ENCODE measurements at places on chromosomes 3 and 15.

- DNase-seq: no peak
Observed at GRCh38 chr3:15959434-15959811, 161.6 kb upstream of the ANKRD28 start.

GRCh38 chr3:47766186-47766585 lies 15.5 kb downstream of the SMARCC1 start:
- DNase-seq: no peak

DNA sequence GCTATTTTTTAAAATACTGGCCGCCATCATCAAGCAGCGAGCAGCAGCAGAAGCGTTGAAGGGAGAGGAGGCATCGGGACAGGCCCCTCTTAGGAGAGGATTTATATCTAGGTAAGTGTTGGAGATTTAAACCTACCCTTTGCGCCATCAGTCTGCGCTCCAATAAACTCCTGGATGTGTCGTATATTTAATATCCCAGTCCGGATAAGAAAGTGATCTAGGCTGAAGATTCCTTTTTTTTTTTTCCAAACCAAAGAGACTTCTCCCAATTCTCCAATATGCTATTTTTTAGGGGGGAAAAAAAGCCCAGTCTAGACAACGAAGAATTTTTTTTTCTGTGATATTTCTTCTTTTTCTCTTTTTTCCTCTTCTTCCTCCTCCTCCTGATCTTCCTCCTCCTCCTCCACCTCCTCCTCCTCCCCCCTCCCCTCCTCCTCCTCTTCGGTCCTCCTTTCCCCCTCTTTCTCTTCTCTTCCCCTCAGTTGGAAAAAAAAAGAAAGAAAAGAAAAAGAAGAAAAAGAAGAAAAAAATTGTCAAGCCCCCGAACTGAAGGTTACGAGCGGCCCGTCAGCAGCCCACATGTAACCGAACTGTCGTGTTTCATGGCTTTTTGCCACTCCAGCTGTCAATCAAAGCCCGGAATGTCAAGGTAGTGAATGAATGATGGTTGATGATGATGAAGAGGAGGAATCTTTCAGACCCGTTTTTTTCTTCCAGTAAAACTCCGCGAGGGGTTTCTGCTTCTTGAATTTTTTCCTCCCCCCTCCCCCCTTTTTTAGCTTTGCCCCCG lies 835 bp downstream of the MEIS2 start:
- DNase-seq: no peak

DNA sequence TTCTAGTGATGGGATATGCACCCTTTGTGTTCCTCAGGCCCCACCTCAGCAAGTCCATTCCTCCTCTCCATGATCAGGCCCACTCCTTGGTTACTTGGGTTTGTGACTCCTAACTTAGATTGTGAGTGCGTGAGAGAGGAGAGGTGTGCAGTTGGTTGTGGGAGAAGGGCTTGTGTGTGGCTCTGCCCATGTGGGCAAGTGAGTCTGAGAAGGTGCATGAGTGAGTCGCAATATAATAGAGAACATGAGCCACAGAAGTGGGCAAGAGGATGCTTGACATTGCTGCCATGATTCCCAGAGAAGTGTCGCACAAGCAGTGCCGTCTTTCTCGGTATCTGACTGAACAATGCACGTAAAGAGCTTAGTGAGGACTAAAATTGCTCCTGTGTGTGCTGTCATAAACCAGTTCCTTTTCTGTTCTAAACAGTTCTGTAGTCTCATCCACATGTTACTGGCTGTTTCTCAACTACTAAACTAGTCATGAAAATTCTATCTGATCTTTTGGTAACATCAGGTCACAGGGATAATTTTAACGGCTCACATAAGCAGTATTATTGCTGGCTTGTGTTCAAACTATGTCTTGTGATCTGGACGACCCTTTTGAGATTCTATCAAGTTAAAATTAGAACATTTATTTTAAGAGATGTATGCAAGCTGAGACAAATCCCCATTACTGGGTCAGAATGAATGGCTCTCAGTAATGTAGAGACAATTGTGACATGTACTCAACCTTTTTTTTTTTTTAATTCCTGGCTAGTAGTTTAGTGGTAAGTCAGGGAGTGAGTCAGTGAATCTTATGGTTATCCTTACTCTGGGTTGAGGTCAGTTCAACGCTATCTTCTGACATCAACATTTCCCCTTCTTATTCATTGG lies 25.6 kb downstream of the GYG1 start:
- DNase-seq: no peak

GRCh38 chr3:31934018-31934417 lies 47.0 kb downstream of the OSBPL10 start:
- no peak for DNase-seq

DNA sequence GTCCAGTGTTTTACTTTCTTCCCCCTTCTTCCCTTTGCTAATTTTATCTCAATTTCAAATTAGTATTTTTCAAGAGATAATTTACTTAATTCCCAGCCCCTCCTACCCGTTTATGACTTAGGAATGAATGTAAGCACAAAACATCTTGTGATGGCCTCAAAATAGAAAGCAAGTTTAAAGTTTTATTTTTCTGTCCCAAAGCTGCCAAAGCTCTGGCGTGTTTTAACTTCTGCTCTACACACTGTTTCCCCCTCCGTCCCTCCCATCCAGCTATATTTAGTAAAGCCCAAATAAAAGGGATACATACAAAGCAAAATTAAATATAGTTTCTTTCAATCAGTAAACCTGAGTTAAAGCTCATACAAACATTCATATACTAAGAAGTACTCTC lies 59.9 kb downstream of the IGF2BP2 start:
- DNase-seq: no peak

DNA sequence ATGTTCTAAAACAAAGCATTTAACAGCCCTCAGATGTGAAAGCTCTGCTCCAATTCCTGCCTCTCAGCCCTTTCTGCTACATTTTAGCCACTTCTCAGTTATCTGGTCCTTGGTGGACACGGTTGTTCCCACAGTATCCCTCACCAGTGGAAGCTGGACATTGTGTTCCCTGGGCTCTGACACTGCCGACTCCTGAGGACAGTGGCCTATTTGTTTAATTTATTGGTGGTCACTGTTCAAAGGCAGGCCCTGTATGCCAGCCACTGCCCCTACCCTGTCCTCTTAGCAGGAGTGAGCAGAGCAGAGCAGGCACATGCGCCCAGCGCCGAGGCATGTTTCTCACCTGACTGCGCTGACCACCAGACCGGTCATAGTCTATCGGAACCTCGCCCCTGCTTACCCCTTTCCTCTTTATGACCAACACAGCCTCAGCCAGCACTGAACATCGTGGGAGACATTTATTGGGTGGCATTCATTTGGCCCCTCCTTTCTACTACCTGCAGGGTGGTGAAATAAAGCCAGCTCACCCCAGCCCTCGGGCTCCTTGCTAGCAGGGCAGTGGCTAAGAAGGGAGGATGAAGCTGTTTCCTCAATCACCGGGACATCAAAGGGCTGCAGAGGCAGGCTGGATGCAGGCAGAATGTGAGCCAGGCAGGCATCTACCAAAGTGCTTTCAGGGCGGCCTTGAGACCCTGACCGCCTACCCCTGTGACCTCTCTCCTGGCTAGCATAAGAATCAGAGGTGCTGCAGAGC lies 54.3 kb upstream of the HACD2 start:
- no peak for DNase-seq

GRCh38 chr3:8183627-8184026 lies 318.0 kb upstream of the LMCD1 start:
- DNase-seq: no peak

DNA sequence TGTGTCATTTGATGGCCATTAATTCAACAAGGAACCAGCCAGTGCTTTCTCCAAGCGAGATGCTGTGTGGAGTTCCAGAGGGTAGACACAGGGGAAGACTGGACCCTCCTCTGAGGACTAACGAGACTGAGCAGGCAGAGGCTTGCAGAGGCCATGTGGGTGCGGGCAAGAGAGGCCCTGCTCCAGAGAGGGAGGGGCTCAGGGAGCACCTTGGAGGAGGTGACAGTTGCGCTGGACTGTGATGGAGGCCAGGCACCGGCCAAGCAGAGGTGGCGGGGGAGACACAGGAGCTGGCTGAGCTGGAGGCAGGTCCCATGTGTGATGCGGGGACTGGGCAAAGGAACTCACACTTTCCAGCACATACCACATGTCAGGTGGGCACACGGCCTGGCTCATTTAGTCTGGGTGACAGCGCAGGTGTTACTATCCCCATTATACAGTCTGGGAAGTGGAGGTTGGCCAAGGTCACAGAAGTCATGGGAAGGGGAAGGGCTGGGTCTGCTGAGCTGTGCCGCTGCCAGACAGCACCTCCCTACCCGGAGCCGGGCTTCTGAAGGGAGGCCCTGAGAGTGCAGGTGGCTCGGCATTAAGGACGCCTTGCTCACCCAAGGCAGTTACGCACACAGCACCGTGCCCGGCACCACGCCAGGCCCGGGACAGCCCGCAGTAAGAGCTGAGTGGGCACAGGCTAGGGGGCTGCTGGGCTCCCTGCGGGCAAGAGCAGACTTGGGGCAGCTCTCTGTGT lies 3.7 kb downstream of the MELTF start:
- DNase-seq: no peak

DNA sequence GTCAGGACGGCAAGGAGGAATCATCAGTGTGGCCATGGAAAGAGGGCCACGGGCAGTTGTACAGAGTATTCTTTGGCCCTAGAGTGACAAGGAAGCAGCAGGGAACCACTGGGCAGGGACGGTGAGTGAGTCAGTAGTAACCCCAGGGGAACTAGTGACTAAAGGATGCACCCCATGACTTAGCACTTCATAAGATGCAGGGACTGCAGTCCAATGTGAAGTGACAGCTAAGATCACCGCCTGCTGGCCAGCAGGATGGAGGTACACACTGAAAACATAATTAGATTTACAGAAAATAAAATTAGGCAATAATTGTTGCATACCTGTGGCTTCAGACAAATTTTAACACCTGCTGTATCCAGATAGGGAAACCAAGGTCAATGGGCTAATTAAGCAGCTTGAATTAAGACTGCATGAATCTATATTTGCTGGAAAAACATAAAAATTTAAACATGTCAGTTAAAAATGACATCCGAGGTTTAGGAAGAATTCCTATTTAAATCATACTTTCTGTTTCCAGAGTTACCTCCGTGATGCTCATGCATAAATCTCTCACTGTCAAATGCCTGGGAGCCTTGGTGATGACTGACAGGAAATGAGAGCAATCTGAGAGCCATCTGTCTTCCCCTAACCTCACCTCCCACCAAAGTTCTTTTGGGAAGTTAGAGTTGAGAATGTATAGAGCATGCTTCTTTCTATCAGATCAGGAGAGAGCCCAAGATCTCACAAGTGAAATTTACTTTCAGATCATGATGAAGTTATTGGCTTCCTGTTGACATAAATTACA lies 56.5 kb downstream of the DCLK3 start:
- DNase-seq: no peak

DNA sequence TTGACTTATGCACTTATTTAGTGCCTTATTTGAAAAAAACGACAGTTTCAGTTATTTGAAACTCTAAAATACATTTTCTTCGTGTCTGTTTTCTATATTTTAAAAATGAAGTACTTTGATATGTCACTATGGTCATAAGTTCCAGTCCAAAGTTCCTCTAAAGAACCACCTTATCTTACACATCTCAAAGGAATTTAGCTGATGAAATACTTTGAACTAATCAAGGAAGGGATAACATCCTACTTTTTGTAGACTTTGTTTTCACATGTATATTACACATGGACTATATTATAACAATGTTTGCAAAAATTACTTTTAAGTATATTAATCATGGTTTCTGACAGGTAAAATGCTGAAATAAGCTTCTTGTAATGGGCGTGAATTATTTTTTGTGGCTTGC lies 265.8 kb upstream of the ZNF717 start:
- no peak for DNase-seq

GRCh38 chr15:27865926-27866325 lies 233.2 kb downstream of the OCA2 start:
- DNase-seq: no peak

DNA sequence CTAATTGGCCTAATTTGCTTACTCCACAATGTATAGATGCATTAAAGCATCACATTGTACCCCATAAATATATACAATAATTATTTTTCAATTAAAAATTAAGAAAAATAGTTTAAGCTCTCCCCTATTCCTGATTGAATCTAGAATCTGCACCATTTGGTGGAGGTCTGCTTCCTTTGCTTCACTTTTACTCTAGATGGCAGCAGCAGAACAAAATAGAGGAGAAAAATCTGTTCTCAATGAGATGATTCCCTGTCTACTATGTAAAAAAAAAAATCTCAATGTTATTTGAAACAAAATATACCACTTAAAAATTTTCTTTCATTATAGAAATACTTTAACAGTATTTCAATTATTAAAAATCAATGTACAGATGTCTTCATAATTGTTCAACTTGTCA lies 109.6 kb upstream of the FXR1 start:
- no peak for DNase-seq

DNA sequence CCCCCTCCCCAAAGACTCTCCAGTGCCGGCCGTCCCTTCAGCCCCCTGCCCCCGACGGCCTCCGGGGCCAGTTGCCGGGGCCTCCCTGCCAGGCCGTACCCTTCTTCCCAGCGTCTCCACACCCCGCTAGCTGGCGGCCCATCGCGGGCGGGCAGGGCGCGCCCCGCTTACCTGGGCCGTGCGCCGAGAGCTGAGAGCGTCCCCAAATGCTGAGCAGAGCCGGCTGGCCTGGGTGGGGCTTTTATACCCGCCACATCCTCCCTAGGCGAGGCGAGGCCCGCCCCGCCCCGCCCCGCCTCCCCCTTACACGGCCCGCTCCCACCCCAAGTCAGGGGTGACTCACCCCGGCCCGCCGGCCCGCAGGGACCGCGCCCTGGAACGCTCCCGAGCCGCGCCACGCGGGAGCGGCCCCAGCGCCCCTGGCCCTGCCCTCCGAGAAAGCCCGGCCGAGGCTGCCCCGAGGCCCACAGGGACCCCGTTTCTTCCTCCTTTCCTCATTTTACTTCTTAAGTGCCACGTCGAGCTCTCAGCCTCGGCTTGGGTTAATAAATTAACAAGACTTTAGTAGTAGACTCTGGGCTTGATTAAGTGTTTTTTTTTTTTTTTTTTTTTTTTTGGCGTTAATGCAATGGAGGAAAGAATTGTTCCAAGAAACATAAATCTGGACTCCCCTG lies at the start of gene ANXA2:
Gene ANXA2, minus strand, starts transcription at position 215 of the 674 bp plus-strand sequence. CDS start 11,911 bp downstream, outside the sequence.
- peak; percentile 89 for DNase-seq

DNA sequence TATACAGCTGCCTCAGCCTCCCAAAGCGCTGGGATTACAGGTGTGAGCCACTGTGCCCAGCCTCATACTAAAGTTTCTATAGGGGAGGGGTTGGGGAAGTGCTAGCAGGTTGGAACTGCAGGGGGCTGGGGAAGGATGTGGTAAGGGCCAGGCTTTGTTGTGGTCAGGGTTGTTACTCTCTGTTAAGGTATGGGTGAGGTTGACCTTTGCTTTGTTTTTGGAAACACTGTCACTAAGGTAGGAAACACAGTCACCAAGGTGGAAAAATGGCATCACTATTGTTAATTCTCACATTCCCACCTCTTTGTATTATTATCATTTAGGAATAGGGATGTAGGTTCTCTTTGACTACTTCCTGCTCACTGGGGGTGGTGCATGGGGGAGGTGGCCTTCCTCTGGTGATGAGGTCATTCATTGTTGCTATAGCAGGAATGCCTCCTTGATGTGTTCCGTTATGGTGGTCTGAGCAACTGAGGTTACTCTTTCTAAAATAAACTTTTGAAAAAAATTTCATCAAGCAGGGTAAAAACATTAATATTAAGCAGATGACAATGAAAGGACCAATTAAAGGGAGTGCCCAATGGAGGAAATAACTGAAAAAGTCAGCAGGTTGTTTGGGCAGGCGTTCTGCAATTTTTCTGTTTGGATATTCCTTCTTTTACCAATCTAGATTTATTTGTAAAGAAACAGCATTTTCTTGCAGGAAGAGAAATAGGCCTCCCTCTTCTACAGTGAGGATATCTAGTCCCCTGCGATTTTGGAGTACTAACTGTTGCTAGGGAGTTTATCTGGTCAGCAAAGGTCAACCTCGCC lies 150.5 kb downstream of the WDR76 start:
- DNase-seq: no peak

GRCh38 chr3:61177450-61177849 lies 73.8 kb downstream of the FHIT start:
- no peak for DNase-seq

- DNase-seq: peak; percentile 60
Observed at GRCh38 chr15:99437315-99438223, 128.2 kb upstream of the MEF2A start.
